ENCODE measurements at places on chromosomes 16 and 17.

GRCh38 chr17:78040440-78041385, 82.2 kb downstream of the TNRC6C start:
- DNase-seq = peak; percentile 71

DNA sequence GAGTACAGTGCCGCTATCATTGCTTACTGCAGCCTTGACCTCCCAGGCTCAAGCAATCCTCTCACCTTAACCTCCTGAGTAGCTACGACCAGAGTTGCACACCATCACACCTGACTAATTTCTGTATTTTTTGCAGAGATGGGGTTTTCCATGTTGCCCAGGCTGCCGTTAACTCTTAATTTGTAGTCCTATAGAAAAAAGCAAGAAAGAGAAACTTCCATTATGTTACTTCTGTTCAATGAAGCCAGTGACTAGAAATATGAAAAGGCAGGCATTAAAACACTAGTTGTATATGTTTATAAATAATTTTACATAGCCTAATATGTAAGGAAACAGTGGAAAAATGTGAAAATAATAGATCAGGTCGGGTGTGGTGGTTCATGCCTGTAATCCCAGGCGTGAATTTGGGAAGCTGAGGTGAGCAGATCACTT, 9.7 kb downstream of the RAD51C start:
- no peak for DNase-seq

DNA sequence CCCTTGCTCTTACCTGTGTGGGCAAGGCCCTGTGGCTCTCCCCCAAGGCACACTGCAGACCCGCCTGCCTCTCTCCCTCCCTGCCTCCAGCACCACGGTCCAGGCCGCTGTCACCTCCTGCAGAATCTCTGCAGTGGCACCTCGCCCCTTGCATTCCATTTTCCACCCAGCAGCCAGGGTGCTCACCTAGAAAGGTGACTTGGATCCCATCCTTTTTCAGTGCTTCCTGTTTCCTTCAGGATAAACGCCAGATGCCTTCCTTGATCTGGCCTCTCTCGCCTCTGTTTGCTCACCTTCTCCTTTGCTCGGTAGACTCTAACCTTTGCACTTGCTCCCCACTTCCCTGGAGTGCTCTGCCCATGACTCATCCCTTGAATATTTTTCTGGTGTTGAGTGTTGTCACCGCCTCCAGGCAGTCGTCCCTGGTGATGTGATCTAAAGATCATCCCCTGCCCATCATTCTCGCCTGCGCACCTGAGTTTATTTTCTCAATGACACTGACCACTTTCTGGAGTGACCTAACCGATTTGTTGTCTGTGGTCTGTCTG, 79.2 kb upstream of the LGALS9 start:
- peak; percentile 45 for DNase-seq

DNA sequence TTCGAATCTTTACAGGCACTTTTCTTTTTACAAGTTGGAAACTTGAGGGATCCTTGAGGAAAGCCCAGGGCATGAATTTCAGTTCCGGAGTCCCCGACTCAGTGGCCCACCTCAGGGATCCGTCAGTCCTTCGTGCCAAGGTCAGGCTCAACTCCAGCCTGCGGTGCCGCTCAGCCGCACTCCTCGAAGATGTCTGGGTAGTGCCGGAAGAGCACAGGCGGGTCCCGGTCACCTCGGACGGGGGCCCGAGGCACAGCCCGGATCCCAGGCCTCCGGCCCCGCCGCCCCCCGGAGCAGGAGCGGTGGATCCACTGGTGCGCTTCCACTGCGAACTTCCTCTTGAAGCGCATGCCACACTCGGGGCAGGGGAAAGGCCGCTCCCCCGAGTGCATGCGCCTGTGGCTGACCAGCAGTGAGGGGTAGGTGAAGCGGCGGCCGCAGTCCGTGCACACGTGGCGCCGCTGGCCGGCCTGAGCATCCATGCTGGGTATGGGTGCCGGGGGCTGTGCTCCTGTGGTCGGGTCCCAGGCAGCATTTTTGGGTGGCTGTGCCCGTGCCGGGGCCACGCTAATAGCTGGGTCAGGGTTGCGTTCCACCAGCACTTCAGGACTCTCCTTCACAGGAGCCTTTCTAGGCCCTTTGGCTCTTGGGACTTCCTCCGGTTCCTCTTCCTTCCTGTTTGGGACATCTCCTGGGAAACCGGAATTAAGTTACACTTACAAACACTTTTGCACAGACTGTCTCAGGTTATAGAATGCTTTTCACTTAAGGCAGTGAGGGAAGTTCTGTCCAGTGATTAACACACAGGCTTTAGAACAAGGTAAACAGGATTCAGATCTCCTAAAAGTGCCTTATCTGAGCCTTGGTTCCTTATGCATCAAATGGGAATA, 1.5 kb downstream of the ZNF688 start:
- DNase-seq = no peak

DNA sequence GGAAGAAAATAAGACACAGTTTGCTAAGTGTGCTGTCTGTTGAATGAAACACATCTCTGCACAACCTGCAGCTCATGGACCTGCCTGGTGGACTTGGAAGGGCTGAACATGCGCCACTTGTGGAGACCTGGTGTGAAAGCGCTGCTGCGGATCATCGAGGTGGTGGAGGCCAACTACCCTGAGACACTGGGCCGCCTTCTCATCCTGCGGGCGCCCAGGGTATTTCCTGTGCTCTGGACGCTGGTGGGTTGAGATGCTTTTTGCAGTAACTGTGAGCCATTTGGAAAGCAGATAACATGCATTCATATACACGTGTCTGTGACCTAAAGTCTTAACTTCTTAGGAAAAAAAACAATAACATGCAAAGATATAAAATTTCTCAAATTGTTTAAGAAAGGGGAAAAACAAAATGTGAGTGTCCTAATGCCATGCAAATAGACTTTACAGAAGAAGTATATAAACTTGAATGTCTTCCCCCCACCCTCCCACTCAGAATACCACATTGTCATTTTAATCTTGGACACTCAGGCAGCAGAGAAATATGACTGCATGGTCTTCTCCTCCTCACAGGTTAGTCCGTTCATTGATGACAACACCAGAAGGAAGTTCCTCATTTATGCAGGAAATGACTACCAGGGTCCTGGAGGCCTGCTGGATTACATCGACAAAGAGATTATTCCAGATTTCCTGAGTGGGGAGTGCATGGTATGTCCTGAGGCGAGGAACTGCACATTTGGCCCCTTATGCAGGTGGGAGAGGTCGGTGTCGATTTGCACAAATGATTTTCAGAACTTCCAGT, 65.6 kb downstream of the SEC14L1 start:
- no peak for DNase-seq

All from H54 (cell line).